Stimulated activated CD8-positive, alpha-beta memory T cell treated with anti-CD3 and anti-CD28 coated beads, Interleukin-7, amount 100 ng/mL, for 1 hour (primary cell): ENCODE measurements at places on chromosomes 3 and 15.
A peak's percentile ranks its signal among the peaks of the same experiment; 100 is the strongest.

DNA sequence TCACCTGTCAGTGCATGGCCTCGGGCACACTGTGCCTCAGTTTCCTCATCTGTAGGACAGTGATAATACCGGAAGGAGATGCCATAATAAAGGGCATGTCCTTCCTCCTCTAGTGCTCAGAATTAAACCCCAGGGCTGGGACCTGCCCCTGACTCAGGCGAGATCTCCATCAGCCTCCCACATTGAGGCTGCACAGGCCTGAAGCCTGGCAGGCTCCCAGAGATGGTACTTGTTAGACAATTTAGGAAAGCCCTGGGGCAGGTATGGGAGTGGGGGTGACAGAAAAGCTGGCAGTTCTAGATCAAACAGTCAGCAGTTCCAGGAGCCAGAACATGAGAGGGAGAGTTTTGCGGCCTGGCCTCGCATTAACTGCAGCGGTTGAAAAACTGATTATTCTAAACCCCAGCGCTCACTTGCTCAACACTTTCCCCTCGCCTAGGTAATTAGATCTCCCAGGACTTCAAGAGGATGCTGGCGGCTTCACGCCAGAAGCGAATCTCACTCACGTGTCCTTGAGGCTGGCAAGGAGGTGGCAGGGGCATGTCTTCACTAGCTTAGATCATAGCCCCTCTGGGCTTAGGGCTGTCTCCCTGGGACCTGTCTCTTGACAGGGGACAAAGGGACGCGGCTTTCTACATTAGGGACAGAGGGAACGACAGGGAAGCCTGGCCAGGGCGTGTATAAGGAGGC is 73.1 kb downstream of the ATP2B2 start:
- DNase-seq: no peak

GRCh38 chr15:29103824-29104565 is 165.6 kb downstream of the NSMCE3 start:
- no peak for DNase-seq

DNA sequence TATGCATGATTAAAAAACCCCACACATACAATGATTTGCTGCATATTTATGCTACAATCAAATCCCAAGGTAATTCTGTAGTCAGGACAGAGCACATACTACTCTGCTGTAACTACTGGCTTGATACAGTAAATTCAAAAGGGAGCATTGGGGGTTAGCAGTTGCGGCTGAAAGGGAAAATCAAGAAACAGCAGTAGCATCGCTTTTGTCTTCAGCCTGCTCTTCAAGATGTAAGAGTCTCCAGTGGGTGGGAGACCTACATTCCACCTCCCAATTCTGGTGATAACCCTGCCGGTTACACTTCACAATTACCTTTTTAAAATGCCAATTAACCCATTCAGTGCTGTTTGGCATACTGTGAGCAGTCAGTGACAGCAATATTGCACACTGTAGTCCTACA is 259.4 kb downstream of the NR2F2 start:
- DNase-seq: no peak

DNA sequence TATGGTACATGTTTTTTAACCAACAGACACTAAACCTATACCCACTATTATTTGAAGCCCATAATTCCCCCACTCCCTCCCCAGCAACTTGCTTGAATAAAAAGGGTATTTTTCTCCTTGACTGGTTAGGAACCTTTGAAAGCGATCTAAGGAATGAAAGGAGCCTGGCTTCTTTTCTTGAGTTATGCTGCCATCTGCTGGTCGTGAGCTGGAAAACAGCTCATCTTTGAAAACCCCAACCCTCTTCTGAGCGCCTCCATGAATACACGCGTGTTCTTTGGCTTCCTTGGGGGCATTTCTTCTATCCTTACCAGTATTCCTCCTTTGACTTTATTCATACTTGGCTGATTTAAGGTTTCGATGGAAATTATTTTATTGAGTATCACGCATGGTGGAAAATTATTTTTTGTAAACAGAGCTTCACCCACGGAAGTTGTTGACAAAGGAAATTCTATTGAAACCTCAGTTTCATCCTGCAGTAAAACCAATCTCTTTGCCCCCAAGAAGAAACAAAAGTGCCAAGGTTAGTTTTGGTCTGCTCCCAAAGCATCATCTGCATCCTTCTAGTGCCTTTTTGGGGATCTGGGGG is 171.6 kb downstream of the SV2B start:
- DNase-seq: peak; percentile 35

DNA sequence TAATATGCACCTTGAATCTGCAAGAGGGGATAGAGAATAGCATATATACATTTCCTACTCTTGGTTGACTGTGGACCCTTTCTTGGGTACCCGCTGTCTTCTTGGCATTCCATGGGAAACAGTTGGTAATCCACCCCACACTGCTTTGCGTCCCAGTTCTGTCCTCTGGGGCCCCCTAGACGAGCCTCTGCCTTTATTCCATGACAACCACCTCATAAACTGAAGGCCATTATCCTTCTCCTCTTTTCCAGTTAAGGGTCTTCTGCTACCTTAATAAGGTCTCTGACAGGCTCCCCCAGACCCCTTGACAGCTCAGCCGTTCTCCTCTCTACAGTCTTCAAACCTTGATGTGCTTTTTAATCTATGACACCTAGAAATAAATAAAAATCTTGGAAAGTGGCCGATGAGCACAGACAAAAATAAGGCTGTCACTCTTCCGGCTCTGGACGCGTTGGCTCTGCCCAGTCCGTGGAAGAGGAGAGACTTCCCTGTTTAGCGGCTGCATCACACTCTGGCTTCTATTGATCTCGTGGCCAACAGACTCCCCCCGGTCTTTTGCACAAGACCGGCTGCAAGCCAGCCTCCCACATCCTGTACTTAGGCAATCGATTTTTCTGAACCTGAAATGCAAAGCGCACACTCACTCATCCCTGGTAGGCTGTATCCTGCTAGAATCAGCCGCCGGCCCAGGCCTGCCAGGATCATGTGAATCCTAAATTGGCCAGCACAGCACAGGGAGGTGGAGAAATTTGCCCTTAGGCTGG is 251.0 kb upstream of the TLE3 start:
- DNase-seq: no peak

DNA sequence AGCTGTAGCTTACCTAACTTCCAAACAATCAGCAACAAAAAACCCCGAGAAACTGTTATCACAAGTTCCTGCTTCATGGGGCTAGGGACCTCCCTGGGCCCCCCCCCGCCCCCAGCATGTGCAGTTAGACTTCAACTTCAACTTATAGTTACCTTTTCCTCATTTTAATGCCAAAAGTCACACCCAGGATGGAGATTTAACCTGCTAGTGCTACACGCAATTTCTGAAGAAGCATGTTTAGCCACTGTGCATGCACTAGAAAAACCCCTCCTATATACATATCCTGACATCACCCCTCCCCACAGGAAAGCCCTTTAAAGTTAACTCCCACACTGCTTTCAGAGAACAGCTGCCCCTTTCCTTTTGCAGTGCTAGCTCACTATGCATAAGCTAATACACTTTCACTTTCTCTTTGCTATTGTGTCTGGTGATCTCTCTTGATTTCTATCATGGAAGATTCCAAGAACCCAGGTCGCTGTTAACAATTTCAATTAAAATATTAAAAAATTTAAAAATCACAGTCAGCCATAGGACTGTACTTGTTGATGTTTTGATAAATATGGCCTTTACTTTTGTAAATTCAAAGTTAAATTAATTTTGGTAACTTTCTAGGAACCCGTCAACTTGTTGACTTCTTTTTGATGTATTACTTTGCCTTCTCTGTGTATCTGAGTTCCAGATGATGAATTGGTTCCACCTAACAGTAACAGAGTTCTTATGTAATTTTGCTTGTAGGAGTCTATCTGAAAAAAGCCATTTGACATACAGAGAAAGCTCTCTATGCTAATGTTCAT is 75.2 kb upstream of the ACAD9 start:
- no peak for DNase-seq

- DNase-seq: no peak
Observed at GRCh38 chr3:79258479-79258878, 509.3 kb downstream of the ROBO1 start.

DNA sequence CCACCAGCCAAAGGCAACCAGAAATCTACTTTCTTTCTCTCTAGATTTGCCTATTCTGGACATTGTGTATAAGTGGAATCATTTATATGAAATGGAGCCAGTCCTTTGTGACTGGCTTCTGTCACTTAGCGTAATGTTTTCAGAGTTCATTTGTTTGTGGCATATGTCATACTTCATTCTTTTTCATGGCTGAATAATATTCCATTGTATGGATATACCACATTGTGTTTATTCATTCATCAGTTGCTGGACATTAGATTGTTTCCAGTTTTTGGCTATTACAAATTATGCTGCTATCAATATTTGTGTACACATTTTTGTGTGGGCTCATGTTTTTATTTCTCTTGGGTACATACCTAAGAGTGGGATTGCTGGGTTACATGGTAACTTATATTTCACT is 139.2 kb upstream of the CTDSPL start:
- DNase-seq: no peak
